Smooth muscle cell of bladder (primary cell): ENCODE measurements at places on chromosomes 5 and 9. TPM values are rescaled to one million over a fixed set of nuclear protein-coding genes. Genes with fewer than 3 reads are reported as not detected.

Gene WDR41
- 121 and 125 TPM in 2 replicates for total RNA-seq

Gene PCDHGA4
- 3.3 and 4.5 TPM in 2 replicates for total RNA-seq

Gene PLEKHG4B
- under 0.01 TPM in 1 of 2 replicates, not detected in the other for total RNA-seq

Gene SPTLC1
- 92.0 and 105 TPM in 2 replicates for total RNA-seq

Gene TEX48
- total RNA-seq = not detected in 2 replicates

Gene PRSS3
- total RNA-seq = 14.6 and 28.4 TPM in 2 replicates

Gene FOXI1
- not detected in 2 replicates for total RNA-seq

Gene AK8
- 0.37 and 0.57 TPM in 2 replicates for total RNA-seq

Gene ACOT12
- 0.74 and 2.1 TPM in 2 replicates for total RNA-seq

Gene LPAR1
- 101 and 119 TPM in 2 replicates for total RNA-seq

Gene NEUROG1
- not detected in 2 replicates for total RNA-seq

Gene ST8SIA4
- 0.28 and 0.37 TPM in 2 replicates for total RNA-seq

Gene STK32A
- total RNA-seq = 0.71 and 1.3 TPM in 2 replicates

Gene HACD4
- total RNA-seq = 6.9 and 7.0 TPM in 2 replicates

Gene SLC25A2
- total RNA-seq = 0.14 and 0.18 TPM in 2 replicates

Gene NMUR2
- total RNA-seq = not detected in 2 replicates

Gene ABCA1
- total RNA-seq = 222 and 232 TPM in 2 replicates

Gene TNFSF8
- total RNA-seq = not detected in 2 replicates

Gene RAD17
- 14.9 and 17.0 TPM in 2 replicates for total RNA-seq

Gene IL31RA
- 0.18 and 0.71 TPM in 2 replicates for total RNA-seq

Gene EDIL3
- 12.4 and 18.2 TPM in 2 replicates for total RNA-seq

Gene PCDHB14
- 0.46 and 0.85 TPM in 2 replicates for total RNA-seq

Gene MTREX
- total RNA-seq = 71.0 and 88.0 TPM in 2 replicates

Gene PLCXD3
- total RNA-seq = under 0.01 and 0.09 TPM in 2 replicates

Gene TXNDC8
- not detected in 2 replicates for total RNA-seq

Gene MAML1
- 3.3 and 4.3 TPM in 2 replicates for total RNA-seq

Gene PCDHGC5
- total RNA-seq = 1.3 and 2.6 TPM in 2 replicates

Gene IFNA21
- not detected in 2 replicates for total RNA-seq

Gene LRRC14B
- not detected in 2 replicates for total RNA-seq

Gene CNTNAP3
- total RNA-seq = 0.18 and 1.1 TPM in 2 replicates

Gene CORO2A
- 0.28 and 0.57 TPM in 2 replicates for total RNA-seq

Gene GMCL2
- total RNA-seq = not detected in 2 replicates

Gene NXNL2
- total RNA-seq = 1.0 and 1.1 TPM in 2 replicates

Gene CNTNAP3B
- 1.3 and 6.4 TPM in 2 replicates for total RNA-seq

Gene PLAC8L1
- 0.18 TPM in 1 of 2 replicates, not detected in the other for total RNA-seq

Gene SLC34A3
- total RNA-seq = not detected in 2 replicates

Gene CCDC112
- total RNA-seq = 3.1 and 4.1 TPM in 2 replicates

Gene PCDHA13
- total RNA-seq = under 0.01 and 0.09 TPM in 2 replicates

Gene GFI1B
- not detected in 2 replicates for total RNA-seq

Gene NPM1
- total RNA-seq = 1,458 and 1,569 TPM in 2 replicates

Gene SVEP1
- total RNA-seq = 134 and 151 TPM in 2 replicates

Gene FAM200C
- 3.0 TPM in 2 replicates for total RNA-seq

Gene EQTN
- not detected in 2 replicates for total RNA-seq

Gene SYNPO
- total RNA-seq = 2.7 and 4.0 TPM in 2 replicates

Gene ADAMTS6
- 58.6 and 72.2 TPM in 2 replicates for total RNA-seq

Gene MARCOL
- 4.0 and 8.3 TPM in 2 replicates for total RNA-seq

Gene ARID3C
- 0.09 and 0.14 TPM in 2 replicates for total RNA-seq

Gene TMEM171
- 0.46 and 1.1 TPM in 2 replicates for total RNA-seq
